ENCODE measurements at places on chromosomes 6 and 20. TPM values are rescaled to one million over a fixed set of nuclear protein-coding genes. Genes with fewer than 3 reads are reported as not detected.

Gene B3GAT2
- 0.05 TPM for total RNA-seq

Gene RALGAPB
- 25.7 TPM for total RNA-seq

Gene AVP
- not detected for total RNA-seq

Gene EBF4
- total RNA-seq, result 5.9 TPM

Gene SAMD5
- total RNA-seq, result 0.12 TPM

Gene ARFGAP1
- 72.4 TPM for total RNA-seq

Gene ADA
- total RNA-seq, result 38.0 TPM

GRCh38 chr6:169529931-169530751, 171.7 kb downstream of the WDR27 start:
- H3K4me3 ChIP-seq, result no peak overlapping the region
- DNase-seq, result peak; percentile 40
- peaks cover 8% of the 10 kb centered on the region for H3K36me3 ChIP-seq

GRCh38 chr6:106074146-106074545, 12.0 kb upstream of the PRDM1 start:
- H3K4me1 ChIP-seq, result peaks cover 2% of the 10 kb centered on the region
- H3K36me3 ChIP-seq, result no peaks in the 10 kb centered on the region
- no peak for DNase-seq
- H3K27ac ChIP-seq, result no peak overlapping the region
- no peaks in the 10 kb centered on the region for H3K27me3 ChIP-seq

GRCh38 chr6:136192902-136193301, 57.2 kb downstream of the MTFR2 start:
- no peaks in the 10 kb centered on the region for H3K4me1 ChIP-seq
- H3K36me3 ChIP-seq, result no peaks in the 10 kb centered on the region
- H3K27ac ChIP-seq, result no peak overlapping the region
- peaks cover 6% of the 10 kb centered on the region for H3K27me3 ChIP-seq
- no peak overlapping the region for H3K4me3 ChIP-seq

DNA sequence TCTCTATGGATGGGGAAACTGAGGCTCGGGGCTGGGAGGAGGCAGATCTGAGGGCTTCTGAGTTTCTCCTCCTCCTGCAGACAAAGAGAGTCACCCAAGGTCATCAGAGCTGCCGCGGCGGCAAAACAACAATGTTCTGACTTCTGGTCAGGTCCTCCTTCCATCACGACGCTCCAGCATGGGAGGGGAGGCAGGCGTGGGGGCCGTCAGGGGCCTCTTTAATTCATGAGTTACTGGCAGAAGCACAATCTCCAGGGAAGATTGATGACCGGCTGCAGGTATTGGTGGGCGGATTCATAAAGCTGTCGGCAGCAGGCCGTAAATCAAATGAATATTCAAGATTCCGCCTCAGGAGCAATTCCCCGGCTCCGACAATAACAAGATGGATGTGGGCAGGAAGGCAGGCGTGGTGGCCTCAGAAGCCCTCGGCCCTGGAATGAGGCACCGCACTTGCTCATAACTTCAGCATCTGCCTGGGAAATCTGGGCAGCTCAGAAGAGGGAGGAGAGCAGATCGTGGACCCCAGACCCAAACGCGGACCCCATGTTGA, 19.1 kb downstream of the PCK1 start:
- H3K4me3 ChIP-seq, result no peak overlapping the region
- H3K36me3 ChIP-seq, result no peaks in the 10 kb centered on the region
- H3K27me3 ChIP-seq, result peaks cover 48% of the 10 kb centered on the region
- no peak overlapping the region for H3K27ac ChIP-seq
- DNase-seq, result no peak

GRCh38 chr20:43938932-43939761, 24.5 kb downstream of the TOX2 start:
- peaks cover 20% of the 10 kb centered on the region for H3K27me3 ChIP-seq
- no peak for DNase-seq
- H3K4me3 ChIP-seq, result no peak overlapping the region

DNA sequence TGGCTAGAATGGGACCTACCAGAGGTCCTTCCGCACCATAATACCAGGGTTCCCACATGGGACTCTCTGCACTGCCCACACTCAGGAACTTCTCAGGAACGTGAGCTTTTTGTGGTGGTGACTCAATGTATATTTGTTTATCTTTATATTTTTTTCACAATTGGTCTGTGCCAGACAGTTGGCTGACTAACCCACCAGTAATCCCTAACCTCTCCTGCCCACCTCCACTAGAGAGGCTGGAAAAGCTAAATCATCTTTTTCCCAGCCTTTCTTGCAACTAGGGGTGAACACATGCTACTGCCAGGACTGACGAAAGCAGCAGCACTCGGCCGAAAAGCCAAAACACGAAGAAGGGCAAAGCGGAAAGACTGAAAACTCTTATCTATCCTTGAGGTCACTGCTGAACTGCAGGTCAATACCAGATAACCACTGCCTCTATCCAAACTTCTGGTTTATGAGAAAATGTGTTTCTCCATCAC, 112.9 kb downstream of the TRERF1 start:
- peak overlapping the region; percentile 47 for H3K4me3 ChIP-seq
- peaks cover 9% of the 10 kb centered on the region for H3K36me3 ChIP-seq
- peak overlapping the region; percentile 84 for H3K27ac ChIP-seq
- peaks cover 79% of the 10 kb centered on the region for H3K4me1 ChIP-seq
- DNase-seq, result peak; percentile 52

- H3K36me3 ChIP-seq, result peaks cover 52% of the 10 kb centered on the region
- peak overlapping the region; percentile 26 for H3K27ac ChIP-seq
- no peaks in the 10 kb centered on the region for H3K27me3 ChIP-seq
- DNase-seq, result no peak
These were observed 1.5 kb downstream of the BTN2A1 start for GRCh38 chr6:26459023-26459810.

- no peaks in the 10 kb centered on the region for H3K27me3 ChIP-seq
- no peak overlapping the region for H3K4me3 ChIP-seq
- peaks cover 24% of the 10 kb centered on the region for H3K36me3 ChIP-seq
- no peak overlapping the region for H3K27ac ChIP-seq
- no peaks in the 10 kb centered on the region for H3K4me1 ChIP-seq
These were observed 65.5 kb downstream of the TRMT11 start for GRCh38 chr6:126051791-126052190.

DNA sequence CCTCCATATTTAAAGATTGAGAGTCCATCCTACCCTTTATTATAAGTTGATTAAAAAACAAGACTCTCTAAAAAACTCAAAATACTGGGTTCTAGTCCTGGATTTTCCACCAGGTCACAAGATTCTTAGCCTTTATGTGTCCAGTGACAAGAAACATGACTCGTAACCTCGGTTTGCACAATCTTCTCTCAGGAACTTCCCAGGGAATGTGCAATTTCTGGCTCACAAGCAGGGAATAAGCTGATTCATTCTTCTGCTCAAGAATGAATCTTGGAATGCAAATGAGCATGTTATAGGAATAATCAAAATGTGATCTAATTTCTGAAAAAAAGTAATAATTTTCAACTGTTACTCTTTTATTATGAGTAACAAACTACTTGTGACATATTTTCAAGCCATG, 45.1 kb downstream of the OGFRL1 start:
- H3K27ac ChIP-seq, result no peak overlapping the region
- no peak for DNase-seq
- H3K27me3 ChIP-seq, result peaks cover 4% of the 10 kb centered on the region
- no peaks in the 10 kb centered on the region for H3K36me3 ChIP-seq
- no peaks in the 10 kb centered on the region for H3K4me1 ChIP-seq
- no peak overlapping the region for H3K4me3 ChIP-seq

DNA sequence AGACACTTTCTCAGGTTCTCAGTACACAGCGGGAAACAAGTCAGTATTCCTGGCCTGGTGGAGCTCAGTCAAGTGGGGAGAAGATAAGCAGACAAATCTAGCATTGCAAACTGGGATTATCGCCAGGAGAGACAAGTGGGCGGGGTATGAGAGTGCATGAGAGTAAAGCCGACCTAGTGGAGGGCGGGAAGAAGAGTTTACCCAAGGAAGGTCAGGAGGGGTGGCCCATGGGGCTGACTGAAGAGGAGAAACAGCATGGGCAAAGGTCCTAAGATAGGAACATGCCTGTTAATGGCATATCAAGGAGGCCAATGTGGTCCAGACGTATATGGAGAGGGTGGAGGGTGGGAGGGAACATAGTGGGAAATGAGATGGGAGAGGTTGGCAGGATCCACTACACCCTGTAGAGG, 12.4 kb upstream of the CSNK2A1 start:
- H3K4me3 ChIP-seq, result no peak overlapping the region
- no peaks in the 10 kb centered on the region for H3K4me1 ChIP-seq
- H3K36me3 ChIP-seq, result no peaks in the 10 kb centered on the region
- DNase-seq, result no peak
- peaks cover 25% of the 10 kb centered on the region for H3K27me3 ChIP-seq
- H3K27ac ChIP-seq, result no peak overlapping the region

DNA sequence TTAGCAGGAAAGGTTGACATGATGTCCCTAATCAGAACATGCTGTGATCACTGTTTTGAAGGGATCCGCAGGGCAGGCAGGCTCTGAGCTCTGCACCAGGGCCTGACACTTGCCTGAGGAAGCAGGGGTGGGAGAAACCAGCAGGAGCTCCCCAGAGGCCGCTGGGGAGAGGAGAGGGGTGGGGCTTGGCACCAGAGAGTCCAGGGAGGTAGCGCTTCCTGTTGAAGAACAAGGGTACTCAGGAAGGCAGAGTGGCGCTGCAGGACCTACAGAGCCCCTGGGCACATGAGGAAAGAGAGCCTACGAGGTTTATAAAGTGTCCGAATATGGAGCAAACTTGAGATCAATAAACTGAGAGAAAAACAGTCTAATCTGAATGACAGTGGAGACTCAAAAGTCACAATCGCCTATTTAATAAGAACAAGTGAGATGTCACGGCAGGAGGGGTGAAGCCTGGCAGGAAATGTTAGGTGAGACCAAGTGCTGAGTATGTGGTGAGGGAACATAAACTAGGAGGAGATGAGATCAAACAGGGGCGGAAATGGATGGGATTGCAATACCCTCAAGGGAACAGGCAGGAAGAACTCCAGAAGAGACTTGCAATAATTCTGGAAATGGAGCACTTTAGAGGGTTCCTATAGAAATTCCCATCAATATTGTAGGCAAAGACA, 5.8 kb upstream of the TBXT start:
- H3K27me3 ChIP-seq, result peaks cover 21% of the 10 kb centered on the region
- no peak overlapping the region for H3K4me3 ChIP-seq
- DNase-seq, result no peak

- peaks cover 12% of the 10 kb centered on the region for H3K4me1 ChIP-seq
- no peak overlapping the region for H3K27ac ChIP-seq
- peaks cover 5% of the 10 kb centered on the region for H3K36me3 ChIP-seq
- no peak overlapping the region for H3K4me3 ChIP-seq
- peaks cover 1% of the 10 kb centered on the region for H3K27me3 ChIP-seq
- DNase-seq, result no peak
These were observed 49.1 kb upstream of the CCR6 start for GRCh38 chr6:167073679-167074274.

DNA sequence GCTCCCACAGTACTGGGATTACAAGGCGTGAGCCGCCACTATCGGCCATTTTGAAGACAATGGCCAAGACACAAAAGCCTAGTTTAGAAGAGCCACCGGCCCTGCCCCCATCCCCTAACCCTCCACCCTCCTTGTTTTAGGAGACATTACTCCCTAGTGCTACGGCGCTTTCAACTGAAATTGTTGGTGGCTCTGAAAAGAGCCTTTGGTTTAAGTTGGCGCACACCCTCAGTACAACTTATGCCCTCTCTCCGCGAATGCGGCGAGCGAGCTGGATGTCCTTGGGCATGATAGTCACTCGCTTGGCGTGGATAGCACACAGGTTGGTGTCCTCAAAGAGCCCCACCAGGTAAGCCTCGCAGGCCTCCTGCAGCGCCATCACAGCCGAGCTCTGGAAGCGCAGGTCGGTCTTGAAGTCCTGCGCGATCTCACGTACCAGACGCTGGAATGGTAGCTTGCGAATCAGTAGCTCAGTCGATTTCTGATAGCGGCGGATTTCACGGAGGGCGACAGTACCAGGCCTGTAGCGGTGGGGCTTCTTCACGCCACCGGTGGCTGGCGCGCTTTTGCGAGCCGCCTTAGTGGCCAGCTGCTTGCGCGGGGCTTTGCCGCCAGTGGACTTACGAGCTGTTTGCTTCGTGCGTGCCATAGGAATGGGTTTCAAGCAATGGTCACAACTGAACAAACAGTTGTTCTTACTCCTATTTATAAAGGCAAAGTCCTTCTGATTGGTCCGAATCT, 114.9 kb upstream of the BTN3A2 start:
- peaks cover 2% of the 10 kb centered on the region for H3K36me3 ChIP-seq
- H3K4me1 ChIP-seq, result peaks cover 22% of the 10 kb centered on the region
- H3K27ac ChIP-seq, result peak overlapping the region; percentile 99
- no peaks in the 10 kb centered on the region for H3K27me3 ChIP-seq

- H3K4me3 ChIP-seq, result no peak overlapping the region
- peaks cover 9% of the 10 kb centered on the region for H3K4me1 ChIP-seq
- no peaks in the 10 kb centered on the region for H3K36me3 ChIP-seq
These were observed 39.3 kb upstream of the RNF144B start for GRCh38 chr6:18347866-18348265.

DNA sequence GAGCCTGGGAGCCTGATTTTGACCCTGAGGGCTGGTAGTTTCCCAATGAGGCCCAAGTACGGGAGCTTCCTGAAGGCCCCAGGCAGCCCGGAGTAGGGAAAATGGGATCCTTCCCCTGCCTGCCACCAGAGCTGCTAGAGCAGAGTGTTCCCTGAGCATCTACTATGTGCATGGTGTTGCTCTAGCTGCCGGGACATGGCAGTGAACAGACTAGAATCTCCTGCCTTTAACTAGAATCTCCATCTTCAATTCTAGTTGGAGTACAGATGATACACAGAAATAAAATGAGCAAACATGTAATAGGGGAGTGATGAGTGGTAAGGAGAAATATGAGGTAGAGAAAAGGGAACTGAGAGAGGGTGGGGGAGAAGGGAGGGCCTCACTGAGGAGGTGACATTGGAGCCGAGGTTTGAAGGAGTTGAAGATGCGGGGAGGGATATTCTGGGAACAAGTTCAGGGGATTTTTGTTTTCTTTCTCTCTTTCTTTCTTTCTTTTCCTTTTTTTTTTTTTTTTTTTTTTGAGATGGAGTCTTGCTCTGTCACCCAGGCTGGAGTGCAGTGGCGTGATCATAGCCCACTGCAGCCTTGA, 18.5 kb downstream of the VSTM2L start:
- no peaks in the 10 kb centered on the region for H3K36me3 ChIP-seq
- no peak overlapping the region for H3K4me3 ChIP-seq
- H3K27ac ChIP-seq, result no peak overlapping the region
- H3K27me3 ChIP-seq, result peaks cover 32% of the 10 kb centered on the region
- DNase-seq, result no peak
- H3K4me1 ChIP-seq, result peaks cover 19% of the 10 kb centered on the region

GRCh38 chr6:23137611-23138010, 568.2 kb downstream of the HDGFL1 start:
- no peaks in the 10 kb centered on the region for H3K27me3 ChIP-seq
- no peak for DNase-seq
- H3K36me3 ChIP-seq, result no peaks in the 10 kb centered on the region
- H3K27ac ChIP-seq, result no peak overlapping the region
- no peak overlapping the region for H3K4me3 ChIP-seq
- no peaks in the 10 kb centered on the region for H3K4me1 ChIP-seq

DNA sequence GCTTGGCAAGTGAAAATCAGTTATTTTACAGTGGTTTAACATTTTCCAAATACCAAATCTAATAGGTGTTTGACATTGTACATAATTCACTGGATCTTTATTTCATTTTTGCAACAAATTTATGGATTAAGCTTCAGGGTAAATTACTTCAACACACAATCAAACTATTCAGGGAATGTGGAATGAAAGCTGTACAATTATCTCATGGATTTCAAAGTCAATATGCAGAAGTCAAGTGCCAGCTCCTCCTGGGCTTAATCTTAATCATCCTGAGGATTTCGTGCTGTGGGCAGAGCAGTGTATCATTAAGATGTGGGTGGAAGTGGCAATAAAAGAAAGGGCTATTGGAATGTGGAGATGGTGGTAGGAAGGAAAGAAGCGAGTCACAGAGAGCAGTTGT, 548.8 kb downstream of the COL12A1 start:
- no peaks in the 10 kb centered on the region for H3K36me3 ChIP-seq
- no peak overlapping the region for H3K4me3 ChIP-seq
- no peak overlapping the region for H3K27ac ChIP-seq
